ENCODE measurements at places on chromosomes 6 and 20.

DNA sequence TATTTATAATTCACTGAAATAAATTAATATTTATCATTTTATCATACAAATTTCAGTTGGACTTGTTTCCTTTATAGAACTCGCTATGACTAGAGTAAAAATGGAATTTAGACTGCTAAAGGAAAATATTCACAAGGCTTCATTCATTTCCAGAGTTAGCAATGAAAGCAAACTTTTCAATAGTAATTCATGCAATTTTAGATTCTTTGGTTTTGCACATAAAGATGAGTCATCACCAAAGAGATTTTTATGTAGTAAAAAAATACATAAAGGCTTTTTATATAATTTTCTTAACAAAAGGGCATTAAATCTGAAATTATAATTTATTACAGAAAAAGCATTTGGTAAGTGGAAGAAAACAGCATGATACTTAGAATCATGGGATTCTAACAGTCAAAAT is 37.2 kb upstream of the STXBP5 start:
- peak; percentile 30 for DNase-seq

- peak; percentile 87 for DNase-seq
Observed at GRCh38 chr6:35496841-35497570, at the start of gene TEAD3. TEAD3 (minus strand) TSS chr6:35497079.

DNA sequence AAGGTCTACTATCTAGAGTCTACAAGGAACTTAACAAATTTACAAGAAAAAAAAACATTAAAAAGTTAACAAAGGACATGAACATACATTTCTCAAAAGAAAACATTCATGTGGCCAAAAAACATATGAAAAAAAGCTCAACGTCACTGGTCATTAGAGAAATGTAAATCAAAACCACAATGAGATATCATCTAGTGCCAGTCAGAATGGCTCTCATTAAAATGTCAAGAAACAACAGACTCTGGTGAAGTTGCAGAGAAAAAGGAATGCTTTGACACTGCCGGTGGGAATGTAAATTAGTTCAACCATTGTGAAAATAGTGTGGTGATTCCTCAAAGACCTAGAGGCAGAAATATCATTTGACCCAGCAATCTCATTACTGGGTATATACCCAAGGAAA is 48.3 kb downstream of the OGFRL1 start:
- peak; percentile 76 for DNase-seq

GRCh38 chr6:127464161-127464880 is 5.1 kb upstream of the KIAA0408 start:
- DNase-seq = peak; percentile 87

DNA sequence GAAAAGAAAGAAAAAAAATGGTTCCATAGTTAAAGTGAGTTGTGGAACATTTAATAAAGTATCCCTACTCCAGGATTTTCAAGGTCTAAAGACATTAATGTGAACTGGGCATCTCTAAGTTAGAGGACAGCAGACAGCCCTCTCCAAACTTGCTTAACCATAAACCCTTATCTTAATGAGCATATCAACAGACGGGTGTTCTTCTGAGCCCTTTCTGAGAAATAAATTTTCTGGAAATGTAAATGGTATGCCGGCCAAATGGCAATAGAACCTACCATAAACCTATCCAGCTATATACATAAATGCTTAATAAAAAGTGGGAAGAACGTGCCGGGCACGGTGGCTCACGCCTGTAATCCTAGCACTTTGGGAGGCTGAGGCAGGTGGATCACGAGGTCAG is 12.5 kb downstream of the SLC18B1 start:
- DNase-seq = no peak

GRCh38 chr6:16333580-16333979 is 95.2 kb downstream of the GMPR start:
- DNase-seq = peak; percentile 73

DNA sequence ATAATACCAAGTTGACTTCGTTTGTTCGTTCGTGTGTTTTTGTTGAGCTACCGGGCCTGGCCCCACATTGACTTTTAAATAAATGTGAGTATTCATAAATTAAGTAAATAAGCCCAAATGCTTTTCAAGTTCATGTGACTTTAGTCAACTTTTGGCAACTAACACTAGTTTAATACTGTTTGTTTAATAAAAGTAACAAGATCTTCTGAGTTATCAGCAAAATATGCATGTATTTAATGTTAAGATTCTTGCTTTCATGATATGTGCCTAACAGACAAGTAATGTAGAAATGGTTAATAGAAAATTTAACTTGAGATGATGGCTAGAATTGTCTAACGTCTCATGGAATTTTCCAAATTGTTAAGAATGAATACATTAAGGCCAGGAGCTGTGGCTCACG is 38.7 kb upstream of the ECI2 start:
- peak; percentile 12 for DNase-seq

GRCh38 chr6:7731294-7731693 is 5.4 kb downstream of the BMP6 start:
- no peak for DNase-seq

GRCh38 chr20:41133709-41134361 is 3.5 kb upstream of the PLCG1 start:
- no peak for DNase-seq

GRCh38 chr20:13119583-13119982 is 101.5 kb upstream of the ISM1 start:
- DNase-seq = peak; percentile 62

- no peak for DNase-seq
Observed at GRCh38 chr20:24731312-24731711, 217.8 kb upstream of the CST7 start.

GRCh38 chr6:169164986-169165385 is 88.7 kb downstream of the THBS2 start:
- peak; percentile 48 for DNase-seq

DNA sequence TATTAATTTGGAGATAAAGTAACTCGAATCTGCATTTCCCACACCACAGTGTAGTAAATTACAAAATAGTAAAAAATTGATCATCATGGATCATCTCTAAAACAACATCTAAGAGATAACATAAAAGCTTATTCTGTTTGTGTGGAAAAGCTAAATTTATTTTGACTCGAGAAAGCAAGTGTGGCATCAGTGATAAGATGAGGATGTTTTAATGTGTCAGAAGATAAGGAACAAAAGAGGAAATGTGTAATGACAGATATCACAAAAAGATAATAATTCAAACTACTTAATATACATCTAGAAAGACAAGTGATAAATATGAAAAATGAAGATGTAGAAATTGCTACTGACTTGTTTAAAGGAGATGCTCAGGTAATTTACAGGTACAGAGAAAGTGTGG is 74.1 kb downstream of the DNAH8 start:
- no peak for DNase-seq

- DNase-seq = peak; percentile 72
Observed at GRCh38 chr6:52815167-52816092, 11.8 kb upstream of the GSTA1 start.

DNA sequence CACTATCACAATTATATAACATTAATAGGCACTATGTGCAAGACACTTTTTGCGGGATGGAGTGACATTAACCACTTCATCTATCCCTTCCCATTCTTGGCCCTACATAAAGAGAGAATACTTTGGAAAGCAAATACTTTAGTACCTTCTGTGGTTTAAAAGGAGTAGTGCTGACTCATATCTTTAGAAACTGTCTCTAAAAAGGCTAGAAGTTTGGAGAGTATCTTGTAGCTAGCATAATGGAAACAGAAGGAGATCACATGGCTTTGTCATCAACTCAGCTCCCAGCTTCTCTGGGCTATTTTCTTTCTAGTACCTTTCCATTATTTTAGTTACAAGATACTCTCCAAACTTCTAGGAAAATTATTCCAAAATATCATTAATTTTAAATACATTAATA is 157.5 kb downstream of the ADGRG6 start:
- peak; percentile 34 for DNase-seq

- no peak for DNase-seq
Observed at GRCh38 chr6:8821981-8822381, 386.6 kb upstream of the SLC35B3 start.

- no peak for DNase-seq
Observed at GRCh38 chr6:84399003-84399402, 171.6 kb upstream of the CEP162 start.

DNA sequence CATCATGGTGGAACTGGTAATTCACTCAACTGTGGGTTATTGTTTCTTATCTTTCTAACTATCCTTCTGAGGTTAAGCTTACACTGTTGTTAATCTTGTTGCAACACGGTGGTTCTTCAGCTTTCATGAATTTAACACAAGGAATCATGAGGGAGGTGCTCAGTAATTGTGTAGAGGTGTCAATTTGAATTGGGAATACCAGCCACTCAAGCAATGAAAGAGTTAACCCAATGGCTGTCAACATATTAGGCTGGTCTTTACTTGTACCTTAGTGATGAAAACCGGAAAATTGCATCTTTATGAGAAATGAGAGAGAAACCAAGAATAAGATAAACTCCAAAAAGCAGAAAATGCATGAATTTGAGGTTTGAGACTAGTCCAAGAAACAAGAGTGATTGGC is 95.7 kb downstream of the HS3ST5 start:
- DNase-seq = no peak

DNA sequence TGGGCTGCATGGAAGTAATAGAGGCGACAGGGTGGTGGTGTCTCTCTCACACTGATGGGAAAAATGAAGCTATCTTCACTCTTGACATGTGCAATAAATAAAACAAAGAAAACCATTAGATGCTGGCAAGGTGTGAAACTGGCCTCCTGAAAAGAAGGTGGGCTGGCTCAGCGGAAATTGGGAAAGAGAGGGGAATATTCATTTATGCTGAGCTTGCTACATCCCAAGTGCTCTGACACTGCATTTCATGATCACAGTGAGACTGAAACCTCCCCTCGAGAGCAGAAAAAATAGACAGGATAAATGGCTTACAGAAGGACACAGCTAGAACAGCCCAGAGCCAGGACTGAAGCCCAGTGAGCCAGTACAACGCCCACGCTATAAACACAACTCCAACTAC is 112.1 kb upstream of the SMLR1 start:
- no peak for DNase-seq

GRCh38 chr20:49161428-49162152 is 26.5 kb downstream of the STAU1 start:
- no peak for DNase-seq

- no peak for DNase-seq
Observed at GRCh38 chr6:153594871-153595270, 444.2 kb upstream of the OPRM1 start.

DNA sequence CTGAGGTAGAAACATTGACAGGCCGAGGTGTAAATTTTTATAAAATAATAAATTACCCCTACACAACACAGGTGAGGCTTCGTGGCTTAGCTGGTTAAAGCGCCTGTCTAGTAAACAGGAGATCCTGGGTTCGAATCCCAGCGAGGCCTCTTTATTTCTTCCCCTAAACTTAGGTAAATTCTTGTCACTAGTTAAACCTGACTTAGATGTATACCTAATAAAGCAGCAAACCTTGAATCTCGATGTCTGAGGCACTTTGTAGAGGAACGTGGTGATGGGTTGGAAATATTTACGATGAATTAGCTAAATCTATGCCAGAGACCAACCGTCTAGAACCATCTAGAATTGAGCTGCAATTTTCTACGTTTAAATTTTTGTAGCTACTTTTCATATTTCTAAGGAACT is 185.6 kb downstream of the OR2B2 start:
- DNase-seq = no peak

DNA sequence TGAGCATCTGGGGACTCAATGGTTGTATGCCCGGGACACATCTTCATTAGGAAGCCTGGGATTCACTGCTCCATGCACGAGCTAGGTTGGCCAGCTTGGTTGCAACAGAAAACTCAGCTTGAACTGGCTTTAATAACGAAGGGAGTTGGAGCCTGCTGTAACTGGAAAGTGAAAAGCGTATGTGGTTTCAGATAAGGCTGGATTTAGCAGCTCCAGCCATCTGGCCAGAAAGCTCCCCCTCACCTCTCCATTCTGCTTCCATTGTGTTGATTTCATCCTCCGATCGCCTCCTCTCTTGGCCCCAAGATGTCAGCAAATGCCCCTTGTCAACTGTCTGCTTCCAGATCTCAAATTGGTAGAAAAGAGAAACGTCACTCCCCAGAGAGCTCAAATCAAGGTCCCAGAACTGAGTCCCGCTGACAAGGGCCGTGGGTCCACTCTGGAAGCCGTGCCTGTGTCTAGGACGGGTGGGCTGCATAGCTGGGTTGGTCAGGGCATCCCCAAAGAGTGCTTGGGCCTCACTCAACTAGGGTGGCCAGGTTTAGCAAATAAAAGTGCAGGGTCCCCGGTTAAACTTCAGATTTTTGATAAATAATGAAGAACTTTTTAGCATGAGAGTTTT is 117.0 kb upstream of the PMEPA1 start:
- DNase-seq = no peak

DNA sequence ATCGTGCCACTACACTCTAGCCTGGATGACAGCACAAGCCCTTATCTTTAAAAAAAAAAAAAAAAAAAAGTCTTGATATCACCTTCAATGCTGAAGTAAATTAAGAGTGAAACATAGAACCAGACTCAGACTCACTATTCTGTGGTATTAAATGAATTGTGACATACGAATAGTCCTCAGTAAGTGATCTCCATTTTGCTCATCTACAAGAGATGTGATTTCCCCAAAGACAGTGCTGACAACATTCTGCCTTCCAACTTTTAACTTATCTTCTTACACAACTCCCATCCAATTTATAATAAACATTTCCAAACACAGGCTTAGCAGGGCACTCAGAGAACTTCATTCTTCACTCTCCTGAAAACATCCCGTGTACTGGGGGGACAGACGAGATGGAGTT is 8.0 kb downstream of the ZBTB24 start:
- no peak for DNase-seq

DNA sequence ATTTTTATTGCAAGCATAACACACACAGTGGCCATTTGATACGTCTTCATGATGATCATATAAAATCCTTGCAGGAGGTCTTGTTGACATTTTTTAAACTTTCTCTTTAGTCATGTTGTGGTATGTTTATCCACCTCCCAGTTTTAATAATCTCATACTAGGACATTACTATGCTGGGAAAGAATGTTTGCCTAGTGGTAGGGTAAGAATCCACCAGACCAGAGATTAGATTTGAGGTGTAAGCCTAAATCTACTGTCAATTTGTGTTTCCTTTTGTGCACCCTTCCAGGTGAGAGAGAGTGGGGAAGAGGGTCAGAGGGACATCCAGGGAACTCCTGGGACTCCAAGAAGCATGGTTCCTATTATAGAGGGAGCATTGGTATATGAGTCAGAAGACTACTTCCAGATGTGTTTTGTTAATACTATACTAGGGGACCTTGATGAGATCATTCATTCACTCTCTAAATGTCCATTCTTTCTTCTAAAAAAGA is 298.3 kb upstream of the SASH1 start:
- peak; percentile 91 for DNase-seq

DNA sequence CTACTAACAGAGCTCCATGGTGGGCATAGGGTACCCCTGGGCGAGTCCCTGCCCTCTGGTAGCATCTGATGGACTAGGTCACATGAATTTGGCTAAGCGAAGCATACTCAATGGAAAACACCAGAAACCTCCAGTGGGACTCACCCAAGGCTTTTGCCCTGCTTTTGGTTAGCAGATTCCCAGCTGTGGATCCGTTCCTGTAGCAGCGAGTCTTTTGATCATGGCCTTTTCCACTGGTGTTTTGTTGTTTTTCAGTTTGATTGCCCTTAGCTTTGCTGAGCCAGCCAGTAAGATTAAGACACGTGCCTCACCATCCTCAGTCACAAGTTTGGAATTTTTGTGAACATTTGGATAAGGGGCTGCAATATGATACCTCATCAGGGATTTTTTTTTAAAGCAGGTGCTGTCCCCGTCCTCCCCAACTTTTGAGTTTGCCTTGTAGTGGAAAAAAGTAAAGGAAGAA is 8.0 kb downstream of the TNFAIP3 start:
- no peak for DNase-seq

- DNase-seq = peak; percentile 76
Observed at GRCh38 chr6:158086504-158087223, 81.4 kb downstream of the SERAC1 start.
